ENCODE measurements at places on chromosomes 1 and 21.

GRCh38 chr1:59071876-59072582, 224.9 kb upstream of the FGGY start:
- no peak for DNase-seq

- no peak for DNase-seq
These were observed 605 bp upstream of the RABGGTB start for GRCh38 chr1:75785320-75785982.

- peak; percentile 71 for DNase-seq
These were observed 7.7 kb downstream of the POU3F1 start for GRCh38 chr1:38038861-38039260.

GRCh38 chr1:183404476-183404875, 13.7 kb downstream of the NMNAT2 start:
- DNase-seq: no peak

DNA sequence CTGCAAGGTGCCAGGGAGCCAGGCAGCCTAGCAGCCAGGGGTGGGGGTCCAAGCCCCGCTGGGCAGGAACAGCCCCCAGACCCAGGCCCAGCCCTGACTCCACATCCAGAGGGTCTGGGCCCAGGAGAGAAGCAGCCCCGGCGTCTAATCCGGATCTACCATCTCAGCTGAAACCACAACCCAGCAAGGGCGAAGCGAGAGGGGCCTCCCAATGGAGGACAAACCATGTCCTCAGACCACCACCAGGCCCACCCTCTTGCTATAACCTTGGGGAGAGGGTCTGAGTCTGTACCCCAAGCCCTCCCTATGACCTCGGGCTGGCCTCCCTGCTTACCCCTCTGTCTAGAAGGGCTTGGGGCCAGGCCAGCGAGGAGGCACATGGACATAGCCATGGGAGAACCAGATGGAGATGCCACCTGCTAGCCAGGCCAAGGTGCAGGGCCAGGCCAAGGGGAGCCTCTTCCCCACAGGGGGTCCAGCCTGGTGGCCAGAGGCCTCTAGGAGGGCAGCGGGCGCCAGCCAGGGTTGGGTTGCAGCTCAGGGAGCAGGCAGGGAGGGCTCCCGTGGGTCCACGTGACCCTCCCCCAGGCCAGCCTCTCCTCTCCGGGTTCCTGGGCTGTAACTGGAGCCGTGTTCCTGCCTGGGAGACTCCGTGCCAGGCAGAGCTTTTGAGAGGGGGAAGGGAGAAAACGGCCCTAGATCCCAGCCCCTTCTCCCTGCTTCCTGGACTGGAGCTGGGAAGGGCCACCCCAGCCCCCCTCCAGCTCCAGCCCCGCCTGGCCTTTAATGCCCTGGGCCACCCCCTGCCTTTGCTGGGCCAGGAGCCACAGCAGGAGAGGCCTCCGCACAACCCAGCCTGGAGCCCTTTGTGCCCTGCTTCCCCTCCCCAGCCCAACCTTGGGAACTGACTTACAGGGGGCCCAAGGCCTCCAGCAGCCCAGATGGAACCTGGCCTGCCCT, 2.5 kb downstream of the WNT9A start:
- DNase-seq: no peak

GRCh38 chr1:169584483-169585144, 1.7 kb downstream of the F5 start:
- DNase-seq: no peak

GRCh38 chr21:39347537-39347936, 1.4 kb downstream of the HMGN1 start:
- DNase-seq: no peak

GRCh38 chr1:84428235-84428634, 30.0 kb downstream of the DNASE2B start:
- no peak for DNase-seq

- DNase-seq: no peak
These were observed 20.9 kb upstream of the TGFB2 start for GRCh38 chr1:218324226-218324580.

GRCh38 chr1:115880981-115881672, 40.2 kb upstream of the NHLH2 start:
- no peak for DNase-seq

GRCh38 chr1:6603915-6604558, 1.4 kb upstream of the KLHL21 start:
- no peak for DNase-seq

DNA sequence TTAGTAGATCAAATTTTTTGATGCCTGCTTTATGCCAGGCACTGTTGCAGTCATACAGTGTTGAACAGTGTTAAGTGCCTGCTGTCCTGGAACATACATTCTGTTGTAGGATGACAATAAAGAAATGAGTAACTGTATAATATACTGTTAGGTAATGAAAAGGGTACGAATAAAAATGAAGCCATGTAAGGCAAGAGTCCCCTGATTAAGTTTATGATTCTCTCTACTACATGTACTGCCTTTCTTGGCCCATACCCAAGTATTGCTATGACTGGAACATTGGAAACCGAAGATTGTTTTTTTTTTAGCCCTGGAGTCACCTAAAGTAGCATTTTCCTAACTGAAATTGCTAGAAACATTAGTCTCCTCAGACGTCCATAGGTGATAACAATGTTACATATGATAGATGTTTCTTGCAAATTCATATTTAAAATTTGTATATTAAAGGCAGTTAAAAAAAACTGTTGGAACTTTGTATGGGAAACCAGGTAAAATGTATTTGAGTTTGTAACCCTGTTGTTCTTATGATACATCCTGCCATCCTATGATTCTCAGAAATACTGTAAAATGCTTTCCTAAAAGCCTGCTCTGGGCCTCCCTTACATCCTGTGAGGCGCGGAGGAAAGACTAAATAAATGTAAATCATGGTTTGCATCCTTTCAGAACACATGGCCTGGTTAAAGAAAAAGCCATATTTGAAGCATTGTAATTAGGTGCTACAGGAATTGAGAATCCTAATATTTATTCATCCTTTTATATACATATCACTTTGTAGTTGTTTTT, 5.8 kb downstream of the ATP5PB start:
- DNase-seq: no peak

DNA sequence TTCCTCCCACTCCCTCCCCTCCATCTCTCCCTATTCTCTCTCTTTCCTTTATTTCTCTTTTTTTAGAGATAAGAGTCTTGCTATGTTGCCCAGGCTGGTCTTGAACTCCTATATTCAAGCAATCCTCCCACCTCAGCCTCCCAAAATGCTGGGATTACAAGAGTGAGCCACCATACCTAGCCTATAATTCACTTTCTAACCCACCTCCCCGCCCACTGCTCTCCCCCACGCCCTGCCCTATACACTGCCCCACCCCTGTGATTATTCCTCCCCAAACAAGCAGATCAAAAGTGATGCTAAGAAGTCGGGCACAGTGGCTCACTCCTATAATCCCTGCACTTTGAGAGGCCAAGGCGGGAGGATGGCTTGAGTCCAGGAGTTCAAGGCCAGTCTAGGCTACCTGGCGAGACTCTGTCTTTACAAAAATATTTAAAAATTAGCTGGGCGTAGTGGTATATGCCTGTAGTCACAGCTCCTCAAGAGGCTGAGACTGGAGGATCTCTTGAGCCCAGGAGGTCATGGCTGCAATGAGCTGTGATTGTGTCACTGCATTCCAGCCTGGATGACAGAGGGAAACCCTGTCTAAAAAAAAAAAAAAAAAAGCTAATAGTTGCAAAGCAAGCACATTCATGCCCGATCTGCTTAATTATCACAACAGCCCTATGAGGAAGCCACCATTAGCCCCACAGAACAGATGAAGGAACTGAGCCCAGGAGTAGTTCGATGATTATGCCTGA, 12.8 kb upstream of the E2F2 start:
- no peak for DNase-seq

GRCh38 chr1:175232335-175232734, 39.8 kb upstream of the KIAA0040 start:
- DNase-seq: no peak

GRCh38 chr1:40921981-40922677, 57.4 kb upstream of the CTPS1 start:
- no peak for DNase-seq

GRCh38 chr1:114671011-114671938, 1.4 kb upstream of the DENND2C start:
- DNase-seq: no peak

DNA sequence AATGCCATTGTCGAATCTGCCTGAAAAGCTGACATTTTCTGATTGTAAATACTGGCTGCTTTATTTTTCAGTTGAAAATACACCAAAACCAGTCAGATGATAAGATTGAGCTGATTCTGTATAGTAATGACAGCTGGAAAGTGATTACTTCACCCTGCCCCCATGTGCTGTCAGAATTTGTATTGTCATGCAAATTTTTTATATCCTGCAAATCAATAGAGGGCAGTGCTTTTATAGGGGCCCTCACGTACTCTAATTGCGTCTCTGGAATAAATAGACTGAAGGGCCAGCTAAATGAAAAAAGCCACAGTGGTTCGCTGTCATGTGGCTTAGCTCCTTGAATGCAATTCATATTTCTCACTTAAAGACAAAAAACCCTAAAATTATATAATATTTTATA, 208.6 kb downstream of the LHX8 start:
- DNase-seq: no peak

DNA sequence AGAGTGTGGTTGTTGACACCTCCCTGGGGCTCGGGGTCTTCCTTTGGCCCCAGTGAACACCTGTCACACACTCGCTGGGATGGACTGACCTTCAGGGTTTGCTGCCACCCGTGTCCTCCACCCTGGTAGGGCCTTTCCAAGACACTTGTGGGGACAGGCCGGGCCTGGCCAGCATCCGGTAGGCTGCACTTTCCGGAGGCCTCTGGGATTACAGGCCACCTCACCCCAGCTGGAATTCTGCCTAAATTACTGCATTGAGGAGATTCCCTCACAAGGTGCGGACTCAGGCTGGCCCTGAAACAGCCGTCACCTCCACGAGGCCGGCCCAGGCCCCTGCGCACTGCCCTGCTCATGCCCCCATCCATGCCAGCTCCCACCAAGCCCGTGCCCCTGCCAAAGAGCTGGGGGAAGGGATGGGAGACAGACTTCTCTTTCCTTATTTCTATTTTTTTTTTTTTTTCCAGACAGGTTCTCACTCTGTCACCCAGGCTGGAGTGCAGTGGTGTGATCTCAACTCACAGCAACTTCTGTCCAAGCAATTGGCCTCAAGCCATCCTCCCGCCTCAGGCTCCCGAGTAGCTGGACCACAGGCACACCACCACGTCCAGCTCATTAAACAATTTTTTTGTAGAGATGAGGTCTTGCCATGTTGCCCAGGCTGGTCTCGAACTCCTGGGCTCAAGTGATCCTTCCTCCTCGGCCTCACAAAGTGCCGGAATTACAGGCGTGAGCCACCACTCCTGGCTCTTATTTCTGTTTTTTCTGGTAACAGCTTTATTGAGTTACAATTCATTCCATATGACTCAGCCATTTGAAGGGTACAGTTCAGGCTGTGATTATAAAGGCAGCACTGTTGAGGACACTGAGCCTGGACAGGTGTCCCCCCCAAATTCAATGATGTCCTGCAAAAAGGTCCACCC, 11.3 kb downstream of the CSTB start:
- DNase-seq: no peak

DNA sequence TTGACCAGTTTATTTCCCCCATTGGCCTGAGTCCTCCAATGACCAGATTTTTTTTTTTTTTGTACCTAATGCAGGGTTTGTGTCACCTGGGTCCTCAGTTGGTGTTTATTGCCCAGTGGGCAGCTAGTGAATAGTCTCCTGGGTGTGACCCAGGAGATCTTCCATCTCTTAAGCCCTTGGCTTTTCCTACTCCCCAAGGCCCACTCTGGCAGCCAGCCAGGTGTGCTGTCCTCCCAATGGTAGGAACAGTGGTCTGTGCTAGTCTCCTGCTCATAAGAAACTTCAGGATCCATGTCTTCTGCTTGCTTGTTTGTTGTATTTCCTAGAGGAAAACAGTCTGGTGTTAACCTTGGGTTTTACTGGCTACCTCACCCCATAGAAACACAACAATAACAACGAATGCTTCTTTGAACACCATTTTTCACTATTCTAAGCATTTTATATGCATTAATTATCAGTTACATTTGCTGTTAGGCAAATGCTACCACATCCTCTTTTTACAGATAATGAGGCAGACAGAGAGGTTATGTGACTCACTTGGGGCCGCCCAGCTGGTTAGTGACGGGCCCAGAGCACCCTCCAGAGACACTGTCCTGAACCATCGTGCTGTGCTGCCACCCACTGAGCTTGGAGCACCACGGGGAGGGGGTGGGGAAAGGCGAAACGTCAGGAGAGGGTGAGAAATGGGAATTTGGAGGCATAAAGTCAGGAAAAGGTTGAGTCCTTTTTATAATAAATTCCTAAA, 107.5 kb downstream of the HIVEP3 start:
- no peak for DNase-seq

Data from H54 (cell line).